ENCODE measurements at places on chromosomes 1 and 21.
A peak's percentile ranks its signal among the peaks of the same experiment; 100 is the strongest.

- no peak for DNase-seq
Observed at GRCh38 chr1:213989002-213989855, 1.5 kb downstream of the PROX1 start.

DNA sequence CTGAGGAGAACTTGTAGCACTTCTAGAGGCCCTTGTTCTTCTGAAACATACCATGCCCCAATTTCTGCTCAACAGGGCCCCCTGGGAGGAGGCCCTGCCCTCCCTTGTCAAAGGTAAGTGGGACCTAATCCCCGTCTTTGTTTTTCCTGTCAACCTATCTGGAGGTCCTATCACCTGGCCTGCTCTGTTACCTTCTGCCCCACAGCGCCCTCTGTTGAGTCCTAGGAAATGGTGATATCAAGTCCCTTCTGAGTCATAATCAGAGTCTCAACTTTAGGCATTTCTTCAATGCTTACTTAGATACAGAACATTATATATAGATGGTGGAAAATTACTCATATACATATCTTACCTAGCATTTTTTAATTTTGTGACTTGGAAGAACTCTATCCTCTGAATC, 28.2 kb upstream of the FCRL4 start:
- no peak for DNase-seq

DNA sequence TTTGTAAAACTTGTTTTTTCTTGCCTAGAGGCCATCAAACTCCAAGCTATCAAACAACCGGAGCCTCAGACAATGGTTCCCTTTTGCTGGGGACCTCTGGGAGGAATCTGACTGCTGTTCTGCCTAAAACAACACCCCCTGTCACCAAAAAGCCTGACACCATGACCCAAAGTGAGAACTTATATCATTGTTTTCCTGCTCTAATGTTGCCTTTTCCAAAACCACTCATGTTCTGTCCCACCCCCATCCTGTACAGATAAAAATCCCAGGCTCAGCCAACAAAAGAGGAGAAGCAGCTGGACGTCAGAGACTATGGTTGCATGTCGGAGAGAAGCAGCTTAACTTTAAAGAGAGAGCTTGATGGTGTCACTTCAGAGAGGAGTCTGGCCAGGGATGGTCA, 327.2 kb upstream of the CXADR start:
- no peak for DNase-seq

GRCh38 chr1:78281580-78281979, 209.2 kb upstream of the PTGFR start:
- DNase-seq: no peak

DNA sequence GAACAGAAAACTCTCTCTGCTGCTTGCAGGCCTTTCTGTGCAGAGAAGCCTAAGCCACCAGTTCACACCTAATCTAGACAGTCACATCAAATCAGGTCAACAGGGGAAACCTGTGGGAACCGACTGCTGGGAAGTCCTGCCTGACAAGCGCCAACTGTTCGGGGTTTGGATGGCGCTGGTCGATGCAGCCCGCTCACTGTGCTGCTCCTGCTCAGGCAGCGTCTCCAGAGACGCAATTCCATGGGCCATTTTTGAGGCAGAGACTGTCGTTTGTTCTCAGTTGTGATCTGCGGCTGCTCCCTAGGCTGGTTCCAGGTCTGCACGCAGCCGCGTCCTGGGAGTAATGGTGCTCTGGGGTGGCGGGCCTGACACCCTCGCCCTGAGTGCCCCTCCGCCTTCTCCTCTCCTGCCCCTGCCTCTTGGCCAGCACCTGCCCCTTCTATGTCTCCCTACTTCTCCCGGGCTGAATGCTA, 1.4 kb downstream of the AGT start:
- DNase-seq: no peak

DNA sequence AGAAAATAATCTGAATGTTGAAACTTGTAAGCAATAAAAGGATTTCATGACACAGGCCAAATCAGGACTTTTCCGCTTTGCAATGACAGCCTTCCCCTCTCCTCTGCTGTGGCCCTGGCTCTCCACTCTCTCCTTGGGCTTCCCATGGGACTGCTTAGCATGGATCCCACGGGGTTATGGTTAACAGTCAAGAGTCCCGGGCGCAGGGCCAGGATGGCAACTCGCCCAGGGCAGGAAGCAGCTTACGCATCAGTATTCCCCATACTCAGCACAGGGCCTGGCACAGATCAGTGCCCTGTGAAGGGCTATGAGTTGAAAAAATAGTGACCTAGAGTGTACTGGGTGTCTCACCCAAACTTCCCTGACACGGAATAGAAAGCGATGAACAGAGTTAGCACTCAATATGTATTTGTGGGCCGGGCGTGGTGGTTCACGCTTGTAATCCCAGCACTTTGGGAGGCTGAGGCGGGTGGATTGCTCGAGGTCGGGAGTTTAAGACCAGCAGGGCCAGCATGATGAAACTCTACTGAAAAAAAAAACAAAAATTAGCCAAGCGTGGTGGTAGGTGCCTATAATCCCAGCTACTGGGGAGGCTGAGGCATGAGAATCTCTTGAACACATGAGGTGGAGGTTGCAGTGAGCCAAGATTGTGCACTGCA, 29.1 kb upstream of the GRHL3 start:
- DNase-seq: peak; percentile 52

DNA sequence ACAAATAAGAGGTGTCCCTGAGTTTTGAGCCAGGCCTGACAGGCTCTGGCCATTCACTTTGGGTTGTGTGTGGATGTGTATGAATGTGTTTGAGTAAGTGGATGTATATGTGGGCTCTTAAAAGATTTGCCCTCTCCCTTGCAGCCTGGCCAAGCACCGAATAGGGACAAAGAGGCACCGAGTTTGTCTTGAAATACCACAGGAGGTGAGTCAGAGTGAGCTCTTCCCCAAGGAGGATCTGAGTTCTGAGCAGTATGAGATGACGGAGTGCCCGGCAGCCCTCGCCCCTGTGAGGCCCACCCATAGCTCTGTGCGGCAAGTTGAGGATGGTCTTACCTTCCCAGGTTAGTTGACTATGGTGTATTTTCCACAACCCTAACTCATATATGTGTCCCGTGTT, 19.0 kb downstream of the KDM4A start:
- peak; percentile 47 for DNase-seq

- DNase-seq: no peak
Observed at GRCh38 chr1:153470707-153471106, 10.3 kb upstream of the S100A7 start.

- no peak for DNase-seq
Observed at GRCh38 chr1:231715816-231716722, 89.5 kb downstream of the DISC1 start.

- no peak for DNase-seq
Observed at GRCh38 chr1:119714583-119714982, 2.8 kb downstream of the PHGDH start.

- no peak for DNase-seq
Observed at GRCh38 chr1:56827711-56828110, 8.5 kb upstream of the FYB2 start.

- no peak for DNase-seq
Observed at GRCh38 chr1:31943546-31944184, 5.5 kb upstream of the PTP4A2 start.

DNA sequence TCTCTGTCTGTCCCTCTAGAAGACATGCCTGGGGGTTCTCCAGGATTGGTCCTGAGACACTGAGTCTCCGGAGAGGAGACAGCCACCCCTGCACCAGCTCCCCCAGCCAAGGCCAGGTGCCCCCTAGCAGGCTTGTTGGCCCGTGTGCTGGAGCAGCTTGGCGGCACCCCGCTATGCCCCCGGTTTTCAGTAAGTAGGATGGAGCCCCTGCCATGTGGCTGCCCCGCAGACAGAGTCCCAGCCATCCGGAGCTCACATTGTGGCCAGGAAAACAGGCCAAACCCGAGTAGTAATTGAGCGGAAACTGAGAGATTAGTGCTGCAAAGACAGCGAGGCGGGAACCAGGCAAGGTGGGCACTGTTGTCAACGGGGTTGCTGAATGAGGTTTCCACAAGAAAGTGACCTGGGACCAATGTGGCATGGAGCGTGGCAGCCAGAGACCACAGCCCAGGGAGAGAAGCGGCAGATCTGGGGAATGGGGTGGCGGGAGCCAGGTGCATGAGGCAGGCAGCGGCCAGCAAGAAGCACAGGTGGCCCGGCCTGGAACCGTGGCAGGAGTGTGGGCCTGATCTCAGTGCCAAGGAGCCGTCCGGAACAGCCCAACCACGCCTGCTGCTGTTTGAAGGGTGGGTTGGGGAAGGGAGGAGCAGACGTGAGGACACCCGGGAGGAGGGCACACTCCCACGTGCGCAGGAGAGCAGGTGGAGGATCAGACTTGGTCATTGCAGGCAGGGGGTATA, 137.4 kb upstream of the VAMP3 start:
- no peak for DNase-seq

- DNase-seq: peak; percentile 22
Observed at GRCh38 chr1:225548140-225548857, 104.6 kb downstream of the ENAH start.

GRCh38 chr1:230172016-230172537, 105.0 kb downstream of the GALNT2 start:
- DNase-seq: no peak

GRCh38 chr1:44047131-44047530, 15.9 kb upstream of the SLC6A9 start:
- DNase-seq: no peak

DNA sequence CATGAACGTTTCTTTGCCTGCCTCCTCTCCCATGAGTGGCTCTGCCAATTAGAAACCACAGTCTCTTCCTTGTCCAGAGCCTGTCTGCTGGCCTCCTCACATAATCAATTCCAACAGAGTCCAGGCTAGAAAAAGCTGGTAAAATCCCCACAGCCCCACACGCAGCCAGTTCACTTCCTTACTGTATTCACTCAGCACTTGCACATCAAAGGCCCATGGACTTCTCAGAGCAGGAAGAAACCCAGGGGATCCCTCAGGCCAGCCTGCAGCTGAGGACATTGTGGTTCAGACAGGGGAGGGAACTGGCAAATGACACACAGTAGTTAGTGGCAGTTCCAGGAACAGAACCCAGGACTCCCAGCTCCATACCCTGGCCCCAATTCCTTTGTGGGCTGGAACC, 171.6 kb upstream of the EDN2 start:
- no peak for DNase-seq

DNA sequence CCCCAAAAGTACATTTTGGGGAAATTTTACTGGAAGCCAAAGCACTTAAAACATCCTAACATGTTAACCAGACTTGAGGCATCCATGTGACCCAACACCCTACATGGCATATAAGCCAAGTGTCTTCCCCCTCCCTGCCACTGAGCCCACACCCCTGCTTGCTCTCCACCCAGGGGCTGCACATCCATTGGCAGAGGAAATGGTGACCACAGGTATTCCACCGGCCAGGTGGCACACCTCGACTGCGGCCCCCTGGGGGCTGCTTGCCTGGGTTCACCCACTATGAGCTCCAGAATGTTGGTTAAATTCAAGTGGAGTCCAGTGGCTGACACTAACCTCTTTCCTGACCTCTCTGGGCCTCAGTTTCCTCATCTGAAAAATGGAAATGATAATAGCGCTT, 64.4 kb upstream of the FAM20B start:
- DNase-seq: peak; percentile 4

GRCh38 chr1:84073266-84073665, 70.8 kb upstream of the PRKACB start:
- no peak for DNase-seq

- DNase-seq: no peak
Observed at GRCh38 chr1:93671099-93671621, 10.5 kb downstream of the BCAR3 start.

- no peak for DNase-seq
Observed at GRCh38 chr1:154837672-154838171, 32.4 kb downstream of the KCNN3 start.

- peak; percentile 69 for DNase-seq
Observed at GRCh38 chr1:40078512-40079333, 18.3 kb downstream of the PPT1 start.

DNA sequence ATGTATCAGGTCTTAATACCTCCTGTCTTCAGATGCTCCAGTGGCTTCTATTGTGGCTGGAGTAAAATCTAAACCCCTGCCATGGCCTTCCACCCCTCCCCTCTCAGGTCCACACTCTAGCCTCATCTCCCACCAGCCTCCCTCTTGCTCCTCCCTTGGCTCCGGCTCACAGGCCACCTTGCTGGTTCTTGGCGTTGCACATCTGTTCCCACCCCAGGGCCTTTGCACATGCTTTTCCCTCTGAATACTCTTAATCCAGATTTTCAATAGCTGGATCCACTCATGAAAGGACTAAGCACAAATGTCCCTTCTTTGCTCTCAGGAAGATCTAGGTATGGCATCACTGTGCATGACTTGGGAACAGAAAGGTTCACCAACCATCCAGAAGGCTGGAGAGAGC, 415.4 kb upstream of the VAMP3 start:
- DNase-seq: no peak

DNA sequence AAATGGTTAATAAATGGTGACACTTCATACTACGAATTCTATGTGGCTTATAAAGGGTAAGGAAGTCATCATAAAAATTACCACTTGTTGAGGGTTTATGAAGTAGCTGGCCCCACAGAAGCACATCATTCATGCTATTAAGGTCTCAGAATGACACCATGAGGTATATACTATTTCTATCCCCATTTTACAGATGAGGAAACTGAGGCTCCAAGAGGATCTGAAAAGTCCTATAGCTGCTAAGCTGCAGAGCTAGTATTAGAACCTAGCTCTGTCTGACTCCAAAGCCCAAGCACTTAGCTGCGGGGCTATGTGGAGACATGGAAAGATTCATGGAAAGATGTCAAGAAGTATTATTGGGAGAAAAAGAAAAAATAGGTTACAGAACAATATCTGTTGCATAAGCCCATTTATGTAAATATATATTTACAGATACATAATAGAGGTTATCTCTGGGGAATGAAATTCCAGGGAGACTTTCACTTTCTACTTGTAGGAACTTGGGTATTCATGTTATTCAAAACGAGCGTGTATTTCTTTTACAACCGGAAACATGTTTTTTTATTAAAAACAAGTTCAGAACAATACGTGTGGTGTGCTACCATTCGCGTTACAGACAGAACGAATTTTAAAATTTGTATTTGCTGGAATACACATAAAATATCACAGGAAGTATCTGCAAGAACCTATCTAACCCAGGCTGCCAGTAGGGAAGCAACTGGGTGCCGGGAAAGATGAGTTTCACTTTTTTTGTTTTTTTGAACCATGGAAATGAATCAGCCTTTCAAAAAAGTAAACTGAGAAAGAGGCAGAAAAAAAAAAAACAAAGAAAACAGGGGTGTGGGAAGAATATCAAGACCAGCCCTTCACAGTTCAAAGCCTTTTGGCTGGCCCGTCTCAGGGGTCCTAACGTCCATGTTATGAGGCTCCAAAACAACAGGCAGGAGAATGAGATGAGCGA, 13.4 kb downstream of the SPOCD1 start:
- peak; percentile 12 for DNase-seq

- DNase-seq: peak; percentile 12
Observed at GRCh38 chr1:235468970-235469369, 35.3 kb downstream of the B3GALNT2 start.

- DNase-seq: peak; percentile 12
Observed at GRCh38 chr1:93148001-93148400, 32.2 kb downstream of the TMED5 start.

All from AG20443 (cell line).